ENCODE measurements at places on chromosomes 16 and 17.

DNA sequence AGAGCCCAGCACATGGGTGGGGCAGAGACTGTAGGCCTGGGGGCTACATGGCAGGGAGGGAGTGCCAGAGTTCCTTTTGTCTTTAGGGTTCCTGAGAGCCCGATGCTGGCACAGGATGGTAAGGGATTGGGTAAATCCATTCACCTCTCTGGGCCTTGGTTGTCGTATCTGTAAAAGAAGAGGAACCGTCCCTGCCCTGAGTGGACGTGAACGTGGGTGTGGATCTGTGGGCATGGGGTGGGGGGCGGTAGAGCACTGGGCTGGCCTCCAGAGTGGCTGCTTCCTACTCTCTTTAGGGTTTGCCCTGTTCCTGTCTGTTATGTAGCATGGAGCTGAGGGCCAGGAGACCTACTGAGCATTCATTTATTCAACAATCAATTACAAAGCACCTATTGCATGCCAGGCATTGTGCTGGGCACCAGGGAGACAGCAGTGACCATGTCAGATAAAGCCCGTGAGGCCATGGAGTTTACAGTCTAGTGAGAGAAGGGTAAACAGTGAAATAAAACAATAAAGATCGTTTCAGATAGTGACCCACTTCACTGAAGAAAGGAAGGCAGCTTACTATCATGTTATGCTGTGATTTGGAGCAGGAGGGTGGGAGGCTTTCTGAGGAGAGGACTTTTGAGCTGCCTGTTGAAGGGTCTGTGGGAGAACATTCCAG lies 13.1 kb upstream of the TCAP start:
- DNase-seq = no peak

DNA sequence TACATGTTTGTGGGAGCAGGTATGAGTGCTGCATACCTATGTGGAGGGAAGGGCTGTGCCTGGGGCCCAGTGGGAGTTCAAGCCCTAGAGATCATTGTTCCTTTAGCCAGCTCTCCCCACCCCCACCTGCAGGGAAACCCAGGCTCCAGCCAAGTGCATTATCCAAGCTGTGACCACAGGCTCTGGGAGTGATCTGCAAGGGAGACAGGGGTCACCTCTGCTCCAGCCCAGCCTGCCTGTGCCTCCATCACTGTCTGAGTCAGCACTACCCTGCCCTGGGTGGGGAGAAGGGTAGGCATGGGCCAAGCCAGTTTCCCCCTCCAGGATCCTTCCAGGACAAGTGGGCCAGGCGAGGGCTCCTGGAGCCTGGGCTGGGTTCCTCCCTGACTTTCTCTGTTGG lies 32.1 kb upstream of the SBK1 start:
- DNase-seq = no peak

GRCh38 chr17:65857718-65858117 lies 296.3 kb upstream of the AXIN2 start:
- DNase-seq = no peak

- DNase-seq = no peak
These were observed 31.2 kb downstream of the HNF1B start for GRCh38 chr17:37713624-37714023.

GRCh38 chr17:35541434-35541833 lies 4.0 kb upstream of the SLFN12L start:
- no peak for DNase-seq

DNA sequence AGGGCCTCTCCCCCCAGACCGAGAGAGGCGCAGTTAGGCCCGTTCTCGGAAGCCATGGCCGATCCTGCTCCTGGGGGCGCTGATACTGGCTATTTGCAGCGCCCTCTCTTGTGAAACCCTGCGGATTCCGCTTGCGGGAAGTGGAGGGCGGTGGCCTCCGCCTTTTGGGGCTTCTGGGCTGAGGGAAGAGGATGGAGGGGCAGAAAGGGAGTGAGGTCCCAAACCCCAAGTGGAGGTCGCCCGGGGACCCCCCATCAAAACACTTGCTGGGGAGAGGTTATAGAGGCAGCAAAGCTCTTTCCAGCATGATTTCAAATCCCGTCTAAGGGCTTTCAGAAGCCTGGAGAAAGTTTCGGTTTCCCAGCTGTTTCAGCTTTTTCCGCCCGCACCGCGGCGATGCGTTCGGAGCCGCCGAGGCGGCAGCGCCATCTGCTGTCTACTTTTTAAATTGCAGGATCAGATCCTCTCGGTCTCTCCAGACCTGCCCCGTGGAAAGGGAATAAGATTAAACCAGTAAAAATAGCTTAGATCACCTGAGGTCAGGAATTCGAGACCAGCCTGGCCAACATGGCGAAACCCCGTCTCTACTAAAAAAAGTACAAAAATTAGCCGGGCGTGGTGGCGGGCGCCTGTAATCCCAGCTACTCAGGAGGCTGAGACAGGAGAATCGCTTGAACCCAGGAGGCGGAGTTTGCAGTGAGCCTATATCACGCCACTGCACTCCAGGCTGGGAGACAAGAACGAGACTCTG lies 15.8 kb downstream of the SNX20 start:
- peak; percentile 88 for DNase-seq

DNA sequence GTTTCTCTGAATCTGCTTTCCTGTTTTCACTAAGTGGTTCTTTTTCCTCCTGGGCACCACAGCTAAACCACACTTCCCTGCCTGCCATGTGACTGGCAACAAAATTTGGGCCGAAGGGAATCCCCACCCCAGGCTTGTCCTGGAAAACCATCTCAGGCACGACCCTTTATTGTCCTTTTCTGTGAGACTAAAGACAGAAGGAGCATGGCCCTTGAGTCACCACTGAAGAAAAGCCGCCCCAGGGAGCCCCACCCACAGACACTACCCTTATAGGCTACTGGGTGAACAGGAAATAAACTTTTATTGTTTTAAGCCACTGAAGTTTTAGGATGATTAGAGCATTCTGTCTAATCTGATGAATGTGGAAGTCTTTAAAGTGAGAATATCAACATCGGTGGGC lies 88.6 kb upstream of the BRD7 start:
- no peak for DNase-seq

- DNase-seq = no peak
These were observed 3.2 kb upstream of the SLC47A2 start for GRCh38 chr17:19719355-19720209.

GRCh38 chr17:17180741-17181525 lies 25.2 kb downstream of the PLD6 start:
- DNase-seq = no peak

- DNase-seq = no peak
These were observed 210.2 kb downstream of the KATNIP start for GRCh38 chr16:27759967-27760788.

- no peak for DNase-seq
These were observed 610 bp downstream of the VPS4A start for GRCh38 chr16:69311533-69312387.
